ENCODE measurements at places on chromosomes 11 and 22. TPM values are rescaled to one million over a fixed set of nuclear protein-coding genes. Genes with fewer than 3 reads are reported as not detected.

DNA sequence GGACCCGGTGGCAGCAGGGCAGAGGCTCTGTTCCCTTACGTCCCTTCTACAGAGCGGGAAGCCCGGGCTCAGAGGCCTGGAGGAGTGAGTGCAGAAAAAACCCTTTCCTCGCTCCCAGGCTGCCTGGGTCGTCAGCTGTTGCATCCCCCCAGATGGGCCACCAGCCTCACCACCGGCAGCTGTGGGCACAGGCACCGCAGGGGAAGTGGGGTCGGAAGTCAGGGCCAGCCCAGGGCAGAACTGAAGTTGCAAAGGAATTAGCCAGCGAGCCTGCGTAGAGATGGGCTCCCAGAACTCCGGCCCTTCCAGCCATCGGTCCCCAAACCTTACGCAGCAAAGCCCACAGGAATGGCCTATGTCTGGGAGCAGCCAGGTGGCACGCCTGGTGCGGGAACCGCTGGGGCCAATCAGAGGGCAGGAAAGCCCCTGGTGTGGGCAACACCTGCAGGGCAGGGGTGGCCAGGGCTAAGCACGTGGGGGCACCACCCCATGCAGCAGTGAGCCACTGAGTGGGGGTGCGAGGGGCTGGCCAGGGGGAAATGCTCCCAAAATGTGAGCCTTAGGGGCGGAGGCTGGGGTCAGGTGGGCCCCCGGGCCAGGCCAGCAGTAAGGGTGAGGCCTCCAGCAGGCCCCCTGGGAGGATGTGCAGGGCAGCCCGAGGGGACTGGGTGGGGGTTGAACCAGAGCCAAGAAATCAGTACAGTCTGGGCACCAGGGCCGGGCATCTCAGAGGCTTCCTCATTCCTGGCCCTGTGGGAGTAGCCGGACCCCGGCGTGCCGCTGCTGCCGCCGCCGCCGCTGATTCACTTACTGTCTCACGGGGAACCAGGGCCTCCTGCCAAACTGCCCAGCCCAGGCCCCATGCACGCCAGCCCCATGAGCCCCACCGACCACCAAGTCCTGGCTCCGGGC, 58.2 kb downstream of the WNT7B start:
- no peak for DNase-seq

DNA sequence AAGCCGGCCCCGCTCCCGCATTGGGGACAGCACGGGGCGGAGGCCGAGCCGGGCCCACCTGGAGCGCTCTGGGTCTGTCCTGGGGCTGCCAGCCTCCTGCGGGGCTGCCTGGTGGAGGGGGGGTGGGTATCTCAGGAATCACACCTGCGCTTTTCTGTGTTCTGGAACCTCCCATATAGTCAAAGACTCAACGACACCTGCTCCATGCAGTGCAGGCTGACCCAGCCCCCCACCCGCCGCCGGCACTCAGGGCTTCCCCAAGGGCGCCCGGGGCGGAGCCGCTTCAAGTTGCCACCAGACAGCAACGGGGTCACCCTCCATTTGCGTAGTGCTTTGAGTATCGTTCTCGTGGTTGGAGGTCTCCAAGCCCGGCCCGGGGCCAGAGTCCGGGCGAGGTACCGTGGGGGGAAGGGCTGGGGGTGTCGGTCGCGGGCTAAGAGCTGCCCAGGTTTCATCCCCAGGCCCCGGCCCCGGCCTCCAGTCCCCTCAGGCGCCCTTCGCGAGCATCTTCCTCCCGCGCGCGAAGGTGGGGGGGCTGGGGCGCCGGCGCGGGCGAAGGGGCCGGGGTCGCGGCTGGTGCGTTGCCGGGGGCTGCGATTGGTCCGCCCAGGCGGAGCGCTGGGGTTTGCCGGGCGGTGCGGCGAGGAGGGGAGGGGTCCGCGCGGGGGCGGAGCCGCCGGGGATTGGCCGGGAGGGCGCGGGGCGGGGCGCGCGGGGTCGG, 6.6 kb downstream of the TSPAN4 start:
- no peak for DNase-seq

The ANO1 gene
- total RNA-seq = 7.7 TPM

The BTBD18 gene
- not detected for total RNA-seq

DNA sequence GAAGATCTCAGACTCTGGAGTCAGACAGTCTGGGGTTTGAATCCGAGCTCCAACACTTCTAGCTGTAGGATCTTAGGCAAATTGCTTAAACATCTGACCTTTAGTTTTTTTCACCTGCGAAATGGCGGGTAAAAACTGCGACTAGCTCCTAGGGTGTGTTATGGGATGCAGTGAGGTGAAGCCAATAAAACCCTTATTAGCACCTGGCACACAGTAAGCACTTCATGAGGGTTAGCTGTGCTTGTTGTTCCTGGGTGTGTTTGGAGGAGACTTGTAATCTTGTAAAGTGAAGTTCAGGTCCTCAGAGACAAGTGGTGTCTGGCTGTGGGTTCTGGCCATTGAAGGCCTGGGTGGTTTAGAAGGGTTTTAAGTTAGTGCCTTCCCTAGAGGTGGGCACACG, 68.9 kb downstream of the ZBTB16 start:
- no peak for DNase-seq

- no peak for DNase-seq
Observed at GRCh38 chr22:37080438-37080837, 28.9 kb downstream of the KCTD17 start.

DNA sequence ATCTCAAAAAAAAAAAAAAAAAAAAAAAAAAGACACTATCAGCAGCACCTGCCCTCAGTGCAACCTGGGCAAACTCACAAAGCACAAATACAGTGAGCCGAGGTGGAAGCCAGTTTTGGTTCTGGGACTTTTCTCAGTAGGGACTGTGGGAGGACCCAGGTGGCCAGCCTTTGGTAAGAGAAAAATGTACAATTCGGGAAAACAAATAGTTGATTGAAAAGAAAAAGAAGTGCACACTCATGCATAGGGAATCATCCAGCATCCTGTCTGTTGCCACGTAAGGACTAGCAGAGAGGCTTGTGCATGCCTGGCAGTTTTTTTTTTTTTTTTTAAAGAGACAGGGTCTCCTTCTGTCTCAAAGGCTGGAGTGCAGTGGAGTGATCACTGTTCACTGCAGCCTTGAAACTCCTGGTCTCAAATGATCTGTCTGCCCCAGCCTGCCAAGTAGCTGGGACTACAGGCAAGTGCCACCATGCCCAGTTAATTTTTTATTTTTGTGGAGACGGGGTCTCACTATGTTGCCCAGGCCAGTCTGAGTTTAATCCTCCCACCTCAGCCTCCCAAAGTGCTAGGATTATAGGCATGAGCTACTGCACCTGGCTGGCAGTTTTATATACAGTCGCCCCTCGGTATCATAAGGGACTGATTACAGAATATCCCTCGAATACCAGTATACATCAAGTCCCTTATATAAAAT, 36.7 kb downstream of the TPST2 start:
- no peak for DNase-seq

GRCh38 chr22:43847376-43848289, 14.7 kb downstream of the SULT4A1 start:
- DNase-seq = no peak

The WT1 gene
- 2.0 TPM for total RNA-seq

DNA sequence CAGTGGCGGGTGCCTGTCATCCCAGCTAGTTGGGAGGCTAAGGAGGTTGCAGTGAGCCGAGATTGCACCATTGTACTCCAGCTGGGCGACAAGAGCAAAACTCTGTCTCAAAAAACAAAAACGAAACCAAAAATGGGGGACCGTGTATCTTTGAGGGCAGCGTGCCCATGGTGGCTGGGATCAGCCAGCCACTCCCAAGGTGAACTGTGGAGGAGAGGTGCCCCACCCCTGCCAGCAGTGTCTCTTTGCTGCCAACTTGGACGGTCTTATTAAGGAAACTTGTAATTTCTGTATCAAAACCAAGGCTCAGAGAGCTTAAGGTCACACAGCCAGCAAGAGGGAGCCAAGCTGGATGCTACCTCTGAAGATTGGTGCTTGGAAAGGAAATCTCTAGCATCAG, 147.7 kb downstream of the CACNA1I start:
- DNase-seq = no peak

The FGF4 gene
- not detected for total RNA-seq

The OR52A1 gene
- not detected for total RNA-seq

The GUCY1A2 gene
- total RNA-seq = 10.2 TPM

GRCh38 chr11:132588366-132588765, 943.9 kb downstream of the OPCML start:
- DNase-seq = no peak

DNA sequence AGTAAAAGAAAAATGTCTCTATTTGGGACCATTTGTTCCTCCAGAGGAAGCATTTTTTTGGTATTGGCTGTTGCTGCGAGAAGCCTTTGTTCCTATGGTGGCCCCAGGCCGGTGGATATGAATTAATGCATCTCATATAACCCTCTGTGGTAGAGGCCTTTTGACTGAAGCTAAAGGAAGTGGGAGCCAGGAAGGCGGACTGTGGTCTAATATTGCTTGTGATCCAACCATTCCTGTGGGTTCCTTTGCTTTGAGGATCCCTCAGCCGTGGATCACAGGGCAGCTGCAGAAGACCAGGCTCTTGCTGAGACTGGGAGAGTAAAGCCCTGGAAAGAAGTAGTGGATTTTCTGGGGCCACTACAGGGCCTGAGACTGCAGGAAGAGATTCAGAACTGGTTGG, 68.3 kb upstream of the NAV2 start:
- DNase-seq = no peak

The SLC5A1 gene
- total RNA-seq = 201 TPM

DNA sequence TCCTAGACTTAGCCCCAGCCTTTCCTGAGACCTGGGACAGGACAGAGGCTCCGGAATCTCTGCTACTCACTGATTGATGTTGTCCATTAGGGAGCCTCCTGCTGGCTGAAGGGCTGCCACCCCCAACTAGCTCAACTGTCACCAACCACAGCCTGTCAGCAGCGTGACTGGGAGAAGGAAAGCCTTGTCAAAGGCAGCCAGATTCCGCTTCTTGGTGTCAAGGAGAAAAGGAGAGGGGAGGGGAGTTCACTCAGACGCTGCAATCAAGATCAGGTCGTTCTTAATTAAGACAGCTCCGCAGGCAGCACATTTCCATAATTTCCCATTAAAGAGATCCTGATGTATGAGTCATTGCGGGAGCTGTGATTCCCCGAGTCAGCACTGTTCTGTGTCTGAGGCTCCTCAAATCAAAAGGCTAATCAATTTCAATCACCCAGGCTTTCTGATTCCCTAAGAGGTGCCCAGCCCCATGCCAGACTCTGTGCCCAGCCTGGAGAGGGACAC, 152.8 kb upstream of the ZBED5 start:
- DNase-seq = peak; percentile 34

GRCh38 chr22:38317995-38318715, 922 bp upstream of the CSNK1E start:
- peak; percentile 63 for DNase-seq

- DNase-seq = no peak
Observed at GRCh38 chr11:29025001-29025400, 916.8 kb downstream of the METTL15 start.

DNA sequence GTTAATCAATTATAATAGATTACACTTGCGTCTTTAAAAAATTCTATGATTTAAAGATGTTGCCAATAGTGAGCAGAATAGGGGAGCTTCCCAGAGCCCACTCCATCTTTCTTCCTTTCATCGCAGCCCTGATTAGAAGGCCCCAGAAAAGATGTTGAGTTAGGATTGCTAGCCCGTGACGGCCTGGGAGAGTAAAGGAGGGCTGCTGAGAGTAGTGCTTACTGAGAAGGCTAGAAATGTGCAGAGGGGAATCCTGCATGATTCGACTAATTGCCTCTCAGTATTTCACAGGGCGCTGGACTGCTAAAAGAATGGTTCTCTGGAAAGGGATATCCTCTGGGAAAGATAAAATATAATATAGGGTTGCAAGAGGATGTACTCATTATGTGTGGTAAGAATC, 160.5 kb downstream of the C11orf87 start:
- DNase-seq = no peak

The SYT9 gene
- total RNA-seq = 0.08 TPM

DNA sequence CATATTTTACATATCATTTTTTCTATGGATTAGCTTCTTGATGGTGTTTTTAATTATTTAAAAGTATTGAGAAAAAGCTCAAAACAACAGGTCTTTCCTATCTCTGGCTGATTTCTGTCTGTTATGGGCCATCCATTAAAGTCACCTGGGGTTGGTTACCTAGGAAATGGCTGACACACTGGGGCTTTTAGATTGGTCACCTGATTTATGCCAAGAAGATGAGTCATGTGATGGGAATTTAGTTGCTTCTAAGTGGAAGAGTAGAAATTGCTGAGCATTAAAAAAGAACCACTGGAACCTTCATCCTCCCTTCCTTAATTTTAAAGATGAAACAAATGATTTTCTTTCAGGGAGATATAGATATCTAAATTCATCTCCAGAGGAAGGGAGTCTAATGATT, 48.8 kb upstream of the LARGE1 start:
- DNase-seq = no peak

GRCh38 chr22:20111045-20111688, 4.7 kb upstream of the RANBP1 start:
- peak; percentile 6 for DNase-seq

DNA sequence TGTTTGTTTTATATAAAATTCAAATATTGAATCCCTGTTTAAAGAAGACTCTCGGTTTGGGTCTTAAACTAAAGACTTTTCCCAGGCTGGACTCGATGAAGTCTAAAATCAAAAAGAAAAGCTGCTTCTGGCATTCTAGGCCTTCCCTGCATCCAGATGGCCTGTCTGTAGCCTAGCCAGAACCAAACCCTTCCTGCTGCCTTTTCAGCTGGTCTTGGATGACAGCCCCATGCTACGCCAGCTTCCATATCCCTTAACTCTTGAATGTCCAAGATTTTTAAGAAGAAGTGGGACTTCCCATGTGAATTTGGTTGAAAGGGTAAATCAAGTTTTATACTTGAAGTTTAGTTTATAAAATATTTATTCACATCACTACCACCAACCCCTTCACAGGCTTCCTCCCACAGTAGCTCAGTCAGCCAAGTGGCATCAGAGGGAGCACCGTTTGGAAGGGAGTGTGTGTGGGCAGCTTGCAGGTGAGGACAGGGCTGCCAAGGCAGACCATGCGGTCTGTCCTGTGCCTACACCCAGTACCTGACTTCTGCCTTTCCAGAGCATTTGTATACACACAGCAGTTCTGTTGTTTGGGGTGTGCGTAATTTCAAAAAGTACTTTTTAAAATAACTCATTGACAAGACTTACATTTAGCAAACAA, 18.2 kb upstream of the PSMA1 start:
- peak; percentile 38 for DNase-seq

DNA sequence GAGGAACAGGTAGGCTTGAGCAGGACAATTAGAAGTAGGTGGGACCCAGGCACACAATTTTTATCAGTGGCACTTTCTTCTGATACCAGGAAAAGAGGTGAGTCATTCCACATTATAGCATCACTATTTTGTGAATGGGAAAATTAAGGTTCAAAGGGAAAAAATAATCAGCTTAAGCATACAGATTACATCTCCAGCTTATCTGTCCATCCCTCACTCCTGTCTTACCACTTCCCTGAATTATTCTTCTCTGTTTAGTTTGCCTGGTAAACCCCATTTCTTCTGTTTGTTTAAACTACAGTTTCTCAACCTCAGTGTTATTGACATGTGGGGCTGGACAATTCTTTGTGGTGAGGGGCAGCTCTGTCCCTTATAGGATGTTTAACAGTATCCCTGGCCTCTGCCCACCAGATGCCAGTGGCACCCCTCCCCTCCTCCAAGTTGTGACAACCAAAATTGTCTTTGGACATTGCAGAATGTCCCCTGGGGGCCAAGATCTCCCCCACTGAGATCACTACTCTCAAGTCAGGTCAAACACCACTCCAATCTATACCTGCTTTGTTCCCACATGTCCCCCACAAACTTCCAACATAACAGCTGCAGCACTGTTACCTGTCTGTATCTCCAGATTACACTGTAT, 8.5 kb upstream of the XBP1 start:
- DNase-seq = no peak

Data from left ventricle myocardium inferior (tissue), 1 donor.